CD4-positive, alpha-beta T cell (primary cell): ENCODE measurements at places on chromosomes 13 and 19.

DNA sequence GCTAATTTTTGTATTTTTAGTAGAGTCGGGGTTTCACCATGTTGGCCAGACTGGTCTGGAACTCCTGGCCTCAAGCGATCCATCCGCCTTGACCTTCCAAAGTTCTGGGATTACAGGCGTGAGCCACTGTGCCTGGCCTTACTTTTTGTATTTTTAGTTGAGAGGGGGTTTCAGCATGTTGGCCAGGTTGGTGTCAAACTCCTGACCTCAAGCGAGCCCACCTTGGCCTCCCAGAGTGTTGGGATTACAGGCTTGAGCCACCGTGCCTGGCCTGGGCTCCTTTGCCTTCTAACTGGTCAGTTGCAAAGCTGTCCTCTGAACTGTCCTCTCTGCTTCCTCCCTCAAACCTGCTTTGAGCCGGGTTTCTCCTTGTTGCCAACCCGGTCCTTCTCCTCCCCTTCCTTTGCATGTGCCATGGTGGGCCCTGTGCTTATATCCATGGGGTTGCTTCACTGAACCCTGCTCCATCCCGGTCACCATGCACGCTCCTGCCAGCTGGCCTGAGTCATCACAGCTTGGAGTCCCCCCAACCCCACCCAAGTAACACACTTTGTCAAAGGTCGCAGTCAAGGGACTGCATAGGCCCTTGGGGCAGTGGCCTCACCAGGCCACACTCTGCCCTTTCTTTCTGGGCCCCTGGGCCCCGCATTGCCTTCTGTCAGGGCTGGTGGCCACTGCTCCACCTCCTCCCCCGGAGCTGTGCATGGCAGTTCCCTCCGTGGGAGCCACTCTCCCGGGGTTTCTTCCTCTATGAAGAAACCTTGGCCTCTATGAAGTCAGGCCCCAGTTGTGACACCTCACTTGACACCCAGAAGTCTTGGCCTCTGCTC lies 21.2 kb downstream of the WTIP start:
- DNase-seq, result no peak

- no peak for DNase-seq
Observed at GRCh38 chr19:18172331-18173053, 1.1 kb upstream of the IFI30 start.

DNA sequence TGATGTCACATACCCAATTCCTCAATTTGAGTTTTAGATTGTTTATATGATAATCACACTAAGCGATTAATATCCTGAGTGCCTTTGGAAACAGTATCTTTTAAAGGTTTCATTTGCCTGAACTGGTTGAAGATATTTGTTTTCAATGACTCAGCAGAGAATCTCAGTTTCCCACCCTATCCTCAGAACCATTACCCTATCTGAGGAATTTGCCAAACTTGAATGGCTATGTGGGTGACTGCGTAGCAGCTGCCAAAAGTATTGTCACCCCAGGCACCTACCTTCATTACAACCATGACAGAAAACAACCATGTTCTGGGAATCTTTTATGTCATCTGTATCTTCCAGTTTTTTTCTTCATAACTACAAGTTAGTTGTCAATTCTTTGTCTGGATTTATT lies 440.1 kb upstream of the NBEA start:
- no peak for DNase-seq

DNA sequence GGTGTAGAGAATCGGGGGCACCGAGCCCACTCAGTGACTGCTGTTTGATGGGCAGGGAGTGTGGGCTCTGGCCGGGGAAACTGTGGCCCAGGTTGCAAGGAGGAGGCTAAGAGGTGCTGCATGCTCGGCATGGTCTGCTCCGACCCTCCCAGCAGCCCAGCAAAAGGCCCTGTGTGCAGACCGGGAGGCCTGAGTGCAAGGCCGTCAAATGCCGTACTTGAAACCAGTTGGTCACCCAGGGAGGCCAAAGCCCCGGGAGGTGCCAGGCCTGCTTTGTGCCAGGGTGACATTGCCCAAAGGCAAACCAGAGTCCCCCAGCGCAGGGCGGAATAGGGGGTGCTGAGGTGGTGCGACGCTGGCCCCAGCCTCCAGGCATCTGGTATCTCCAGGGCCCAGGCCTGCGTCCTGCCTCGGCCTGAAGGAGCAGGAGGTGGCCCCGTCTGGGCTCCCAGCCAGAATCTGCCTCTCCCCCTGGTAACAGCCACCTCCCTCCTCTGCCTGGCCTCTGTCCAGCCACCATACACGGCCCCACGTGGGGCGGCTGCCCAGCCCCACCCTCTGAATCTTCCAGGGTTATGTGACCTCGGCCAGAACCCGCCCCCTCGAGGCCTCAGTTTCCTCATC lies 4.0 kb downstream of the PIK3R2 start:
- no peak for DNase-seq
